ENCODE measurements at places on chromosomes 3 and 15. TPM values are rescaled to one million over a fixed set of nuclear protein-coding genes. Genes with fewer than 3 reads are reported as not detected.

Gene FSIP1
- 0.72 TPM for total RNA-seq

- H3K36me3 ChIP-seq: no peaks in the 10 kb centered on the region
- peak; percentile 81 for DNase-seq
- H3K27me3 ChIP-seq: no peaks in the 10 kb centered on the region
- H3K4me1 ChIP-seq: no peaks in the 10 kb centered on the region
- no peak overlapping the region for H3K27ac ChIP-seq
Measured at GRCh38 chr3:45906681-45907407, 20.5 kb downstream of the CCR9 start.

GRCh38 chr3:52535411-52536111, 844 bp upstream of the UQCC5 start:
- H3K27ac ChIP-seq: no peak overlapping the region
- H3K27me3 ChIP-seq: no peaks in the 10 kb centered on the region
- peaks cover 28% of the 10 kb centered on the region for H3K36me3 ChIP-seq
- peaks cover 5% of the 10 kb centered on the region for H3K4me1 ChIP-seq
- no peak for DNase-seq

Gene DUOXA2
- not detected for total RNA-seq

DNA sequence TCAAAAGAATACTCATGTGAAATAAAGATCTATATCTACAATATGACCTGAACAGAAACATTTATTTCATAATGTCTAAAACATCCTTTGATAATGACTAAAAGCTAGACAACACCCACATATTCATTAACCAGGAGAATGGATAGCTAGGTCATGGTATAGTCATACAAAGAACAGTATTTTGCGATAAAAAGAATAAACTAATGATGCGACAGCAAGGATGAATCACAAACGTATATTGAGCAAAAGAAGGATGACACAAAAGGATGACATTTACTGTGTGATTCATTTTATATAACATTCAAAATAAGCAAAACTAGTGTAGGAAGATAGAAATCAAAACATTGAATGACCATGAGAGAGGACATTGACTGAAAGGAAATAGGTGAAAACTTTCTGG, 1233.1 kb downstream of the OTOL1 start:
- no peak overlapping the region for H3K27ac ChIP-seq
- no peaks in the 10 kb centered on the region for H3K27me3 ChIP-seq
- no peaks in the 10 kb centered on the region for H3K4me1 ChIP-seq
- no peak overlapping the region for H3K4me3 ChIP-seq

GRCh38 chr15:22796079-22796478, 9.6 kb downstream of the NIPA1 start:
- DNase-seq: no peak
- H3K4me1 ChIP-seq: peaks cover 2% of the 10 kb centered on the region
- no peak overlapping the region for H3K4me3 ChIP-seq
